A549 treated with AZD2906 at 1 μM for 4 hours (cell line): ENCODE measurements at places on chromosomes 12 and 14. TPM values are rescaled to one million over a fixed set of nuclear protein-coding genes. Genes with fewer than 3 reads are reported as not detected.

The FAM181A gene
- not detected in 5 replicates for total RNA-seq

The MANSC4 gene
- total RNA-seq: not detected in 5 replicates

The ALG10 gene
- 4.8 to 7.0 TPM (median 5.9 TPM) in 5 replicates for total RNA-seq

The LTB4R2 gene
- 2.4 to 5.1 TPM (median 4.0 TPM) in 5 replicates for total RNA-seq

The AQP6 gene
- not detected in 5 replicates for total RNA-seq

The DPF3 gene
- total RNA-seq: 0.05 to 0.16 TPM (median 0.10 TPM) in 5 replicates

The A2M gene
- 0.14 to 0.24 TPM (median 0.14 TPM) in 4 of 5 replicates, not detected in the other for total RNA-seq

The RFLNA gene
- total RNA-seq: 0.09 to 0.16 TPM (median 0.13 TPM) in 4 of 5 replicates, not detected in the other

The KRT6C gene
- not detected in 5 replicates for total RNA-seq

The CRIP1 gene
- total RNA-seq: 1,746 to 1,969 TPM (median 1,931 TPM) in 5 replicates

The CMA1 gene
- not detected in 5 replicates for total RNA-seq

The SERPINA9 gene
- 0.07 to 0.09 TPM in 2 of 5 replicates, not detected in the others for total RNA-seq

The PLD4 gene
- total RNA-seq: 0.05 to 0.15 TPM (median 0.09 TPM) in 5 replicates

The IAPP gene
- total RNA-seq: not detected in 5 replicates

The EFS gene
- total RNA-seq: not detected in 5 replicates

The COX8C gene
- total RNA-seq: not detected in 5 replicates

The SLC25A47 gene
- not detected in 5 replicates for total RNA-seq

The GLTP gene
- 18.0 to 20.3 TPM (median 19.2 TPM) in 5 replicates for total RNA-seq

The AHSA1 gene
- total RNA-seq: 207 to 243 TPM (median 225 TPM) in 5 replicates

The NYNRIN gene
- 0.31 to 0.44 TPM (median 0.41 TPM) in 5 replicates for total RNA-seq

The WASHC3 gene
- total RNA-seq: 29.1 to 33.7 TPM (median 31.2 TPM) in 5 replicates

The SLC16A7 gene
- total RNA-seq: 0.06 to 0.22 TPM (median 0.10 TPM) in 5 replicates

The HVCN1 gene
- total RNA-seq: 0.40 to 0.86 TPM (median 0.72 TPM) in 5 replicates

The SIRT4 gene
- 0.41 to 0.98 TPM (median 0.71 TPM) in 5 replicates for total RNA-seq

The TMPRSS12 gene
- total RNA-seq: not detected in 5 replicates

The NRIP2 gene
- total RNA-seq: not detected in 5 replicates

The TMEM132D gene
- not detected in 5 replicates for total RNA-seq

The KERA gene
- total RNA-seq: not detected in 5 replicates

The GPRC5D gene
- 0.40 TPM in 1 of 5 replicates, not detected in the others for total RNA-seq

The GLT1D1 gene
- total RNA-seq: not detected in 5 replicates

The PPP1R36 gene
- 0.17 to 0.38 TPM (median 0.33 TPM) in 5 replicates for total RNA-seq

The CFAP73 gene
- 0.06 to 0.23 TPM (median 0.12 TPM) in 4 of 5 replicates, not detected in the other for total RNA-seq

The NEK9 gene
- total RNA-seq: 32.2 to 34.0 TPM (median 33.4 TPM) in 5 replicates

The KLRF1 gene
- not detected in 5 replicates for total RNA-seq

The KRT81 gene
- total RNA-seq: 3,224 to 4,157 TPM (median 4,024 TPM) in 5 replicates

The ADCY6 gene
- 9.5 to 12.7 TPM (median 11.3 TPM) in 5 replicates for total RNA-seq

The SERPINA3 gene
- 12.3 to 15.0 TPM (median 13.4 TPM) in 5 replicates for total RNA-seq

The TMCC3 gene
- total RNA-seq: 0.99 to 1.5 TPM (median 1.4 TPM) in 5 replicates

The TMEM229B gene
- 0.17 to 0.32 TPM (median 0.19 TPM) in 5 replicates for total RNA-seq

The TSPAN19 gene
- 0.02 to 0.06 TPM in 2 of 5 replicates, not detected in the others for total RNA-seq

The PDZRN4 gene
- total RNA-seq: 0.02 to 0.03 TPM (median 0.03 TPM) in 3 of 5 replicates, not detected in the others

The SERPINA12 gene
- 0.08 TPM in 1 of 5 replicates, not detected in the others for total RNA-seq

The EPYC gene
- total RNA-seq: not detected in 5 replicates

The CDCA3 gene
- total RNA-seq: 72.8 to 80.0 TPM (median 76.6 TPM) in 5 replicates

The MSI1 gene
- 1.0 to 1.5 TPM (median 1.3 TPM) in 5 replicates for total RNA-seq

The SRRM4 gene
- not detected in 5 replicates for total RNA-seq

The NUAK1 gene
- 5.0 to 5.7 TPM (median 5.2 TPM) in 5 replicates for total RNA-seq

The KLRD1 gene
- total RNA-seq: not detected in 5 replicates
